ENCODE measurements at places on chromosomes 2 and 18.

GRCh38 chr2:125313806-125314205 is 1288.7 kb downstream of the CNTNAP5 start:
- no peak for DNase-seq

- DNase-seq, result peak; percentile 92
Observed at GRCh38 chr2:174248187-174248997, at the start of gene OLA1. Gene OLA1 (minus strand): TSS chr2:174248532. CDS start chr2:174246815, 1,717 bp downstream.

DNA sequence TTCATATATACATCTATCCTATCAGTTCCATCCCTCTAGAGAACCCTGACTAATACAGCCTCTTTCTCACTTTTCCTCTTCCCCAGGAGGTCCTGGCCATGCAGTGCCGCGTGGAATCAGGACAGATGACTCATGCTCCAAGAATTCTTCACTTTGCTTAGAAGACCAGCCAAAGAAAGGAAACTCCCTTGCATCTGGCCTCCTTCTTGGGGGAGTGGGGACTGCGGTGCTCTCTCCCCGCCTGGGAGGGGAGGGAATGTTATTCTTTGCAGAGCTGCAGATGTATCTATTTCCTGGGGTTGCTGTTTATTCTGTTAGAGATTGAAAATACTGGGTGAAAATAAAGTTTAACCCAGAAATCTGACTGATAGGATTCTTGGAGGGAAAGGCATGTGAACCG is 111.5 kb upstream of the SH3BP4 start:
- DNase-seq, result no peak

DNA sequence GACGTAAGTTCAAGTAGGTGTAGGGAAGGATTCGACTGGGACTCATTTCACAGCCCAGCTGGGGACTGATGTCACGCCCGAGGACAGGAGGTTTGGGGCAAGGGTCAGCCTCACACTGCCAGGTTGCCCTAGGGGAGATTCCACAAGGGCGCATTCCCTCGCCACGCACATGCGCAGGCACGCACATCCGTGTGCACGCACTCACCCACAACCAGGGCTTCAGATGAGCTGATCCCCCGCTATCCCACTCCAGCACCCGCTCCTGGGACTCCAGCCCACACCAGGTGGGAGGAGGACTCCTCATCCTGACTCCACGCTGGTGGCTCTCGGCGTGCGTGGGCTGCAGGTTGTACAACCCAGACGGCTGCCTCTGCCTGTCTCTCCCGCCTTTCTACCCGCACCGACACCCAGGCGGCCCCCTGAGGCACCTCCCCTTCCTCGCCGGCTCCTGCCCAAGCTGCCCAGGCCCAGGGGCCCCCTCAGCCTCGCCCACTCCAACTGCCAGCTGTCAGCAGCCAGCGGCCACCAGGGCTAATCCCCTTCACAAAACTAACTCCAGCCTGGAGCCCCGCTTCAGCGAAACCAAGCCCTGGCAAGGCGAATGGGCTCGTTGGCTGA is 47.8 kb upstream of the FOSL2 start:
- no peak for DNase-seq

DNA sequence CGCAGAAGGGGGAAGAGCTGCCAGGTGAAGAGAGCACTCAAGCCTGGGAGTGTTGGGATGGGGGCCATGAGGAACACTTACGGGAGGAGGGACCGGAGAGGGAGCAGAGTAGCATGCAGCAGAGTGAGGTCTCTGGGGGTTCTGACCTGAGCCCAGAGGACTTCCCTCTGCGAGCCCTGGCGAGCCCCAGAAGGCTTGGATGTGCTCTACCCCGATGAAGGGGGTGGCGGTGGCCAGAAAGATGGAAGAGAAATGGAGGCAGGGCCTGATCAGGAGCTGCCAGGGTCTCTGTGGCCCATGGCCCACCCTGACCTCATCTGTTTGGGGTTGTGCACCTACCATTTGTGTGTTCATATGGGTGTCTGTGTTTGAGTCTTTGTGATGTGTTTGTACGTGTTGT is 42.0 kb downstream of the CROCC2 start:
- DNase-seq, result no peak

GRCh38 chr18:3679241-3679640 is 229.3 kb downstream of the TGIF1 start:
- no peak for DNase-seq

Data from T-helper 1 cell (primary cell).